ENCODE measurements at places on chromosomes 13 and 19.

DNA sequence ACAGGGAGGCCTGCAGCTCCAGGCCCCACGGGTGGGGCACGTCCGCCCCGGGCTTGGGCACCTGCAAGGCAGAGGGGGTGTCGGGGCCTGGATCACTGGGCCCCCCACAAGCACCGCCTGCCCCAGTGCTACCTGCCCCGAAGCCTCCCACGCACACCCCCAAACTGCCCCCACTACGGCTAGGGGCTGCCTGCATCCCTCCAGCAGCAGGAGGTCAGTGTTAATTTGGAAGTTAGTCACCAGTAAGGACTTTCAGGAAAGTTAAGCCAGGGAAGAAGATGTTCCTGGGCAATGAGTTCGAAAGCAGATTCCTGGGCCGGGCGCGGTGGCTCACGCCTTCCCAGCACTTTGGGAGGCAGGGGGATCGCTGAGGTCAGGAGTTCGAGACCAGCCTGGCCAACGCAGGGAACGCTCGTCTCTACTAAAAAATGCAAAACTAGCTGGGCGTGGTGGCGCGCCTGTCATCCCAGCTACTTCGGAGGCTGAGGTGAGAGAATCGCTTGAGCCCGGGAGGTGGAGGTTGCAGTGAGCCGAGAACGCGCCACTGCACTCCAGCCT lies 5.5 kb downstream of the PEAK3 start:
- no peak for DNase-seq

GRCh38 chr13:37617173-37617572 lies 18.6 kb upstream of the POSTN start:
- no peak for DNase-seq

GRCh38 chr13:38582133-38582532 lies 104.7 kb upstream of the FREM2 start:
- DNase-seq, result no peak

GRCh38 chr19:12884926-12885748 lies 1.9 kb downstream of the KLF1 start:
- peak; percentile 95 for DNase-seq

DNA sequence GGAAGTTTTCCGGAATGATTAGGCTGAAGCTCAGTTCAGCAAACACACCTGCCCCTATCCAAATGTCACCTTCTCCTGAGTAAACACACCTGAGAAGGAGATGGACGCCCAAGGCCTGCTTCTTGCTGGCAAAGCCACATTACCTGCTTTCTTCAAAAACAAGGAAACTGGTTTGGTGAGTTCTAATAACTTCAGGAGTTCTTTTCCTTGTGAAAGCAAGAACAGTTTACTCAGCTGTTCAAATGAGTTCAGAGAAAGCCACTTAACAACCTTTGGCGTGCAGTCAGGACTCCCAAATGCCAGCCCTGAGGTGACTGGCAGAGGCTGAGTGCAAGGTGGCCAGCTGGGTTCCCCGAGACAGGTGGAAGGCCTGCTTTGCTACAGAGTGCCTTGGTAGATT lies 160.5 kb downstream of the STK24 start:
- no peak for DNase-seq

- DNase-seq, result no peak
Observed at GRCh38 chr19:11737964-11738745, 591 bp downstream of the ZNF823 start.

DNA sequence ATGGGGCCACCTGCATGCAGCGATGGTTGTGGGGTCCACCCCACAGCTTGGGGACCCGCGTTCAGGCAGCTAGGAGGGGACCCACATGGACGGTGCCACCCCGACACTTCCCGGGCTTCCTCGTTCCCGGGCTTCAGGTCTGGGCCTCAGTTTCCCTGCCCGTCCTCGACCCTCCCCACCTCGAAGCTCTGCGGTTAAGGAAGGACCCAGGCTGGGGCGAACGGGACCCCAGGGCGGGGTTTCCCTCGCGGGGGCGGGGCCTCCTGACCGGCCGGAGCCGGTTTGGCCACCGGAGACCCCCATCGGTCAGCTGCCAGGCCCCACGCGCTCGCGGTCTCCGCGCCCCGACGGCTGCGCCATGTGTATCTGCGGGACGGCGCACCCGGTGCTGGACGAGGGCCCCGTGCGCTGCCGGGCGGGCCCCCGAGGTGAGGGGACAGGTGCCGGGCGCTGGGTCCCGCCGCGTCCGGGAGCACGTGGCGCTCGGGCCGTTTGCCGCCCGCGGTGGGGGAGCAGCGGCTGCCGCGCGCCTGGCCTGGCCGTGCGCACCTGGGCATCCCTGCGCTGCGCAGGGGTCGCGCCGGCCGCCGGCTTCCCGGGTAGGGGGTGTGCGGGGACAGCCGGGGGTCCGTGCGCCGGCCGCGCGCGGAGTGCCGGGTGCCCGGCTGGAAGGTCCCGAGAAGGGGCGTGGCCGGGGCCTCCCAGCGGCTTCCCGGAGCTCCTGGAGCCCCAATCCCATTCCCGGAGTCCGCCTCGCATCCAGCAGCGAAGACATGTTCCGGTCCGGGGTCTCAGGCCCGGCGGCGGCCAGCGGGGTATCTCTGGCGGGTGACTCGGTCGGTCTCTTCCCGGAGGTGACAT lies 4.2 kb downstream of the ARHGAP45 start:
- no peak for DNase-seq

DNA sequence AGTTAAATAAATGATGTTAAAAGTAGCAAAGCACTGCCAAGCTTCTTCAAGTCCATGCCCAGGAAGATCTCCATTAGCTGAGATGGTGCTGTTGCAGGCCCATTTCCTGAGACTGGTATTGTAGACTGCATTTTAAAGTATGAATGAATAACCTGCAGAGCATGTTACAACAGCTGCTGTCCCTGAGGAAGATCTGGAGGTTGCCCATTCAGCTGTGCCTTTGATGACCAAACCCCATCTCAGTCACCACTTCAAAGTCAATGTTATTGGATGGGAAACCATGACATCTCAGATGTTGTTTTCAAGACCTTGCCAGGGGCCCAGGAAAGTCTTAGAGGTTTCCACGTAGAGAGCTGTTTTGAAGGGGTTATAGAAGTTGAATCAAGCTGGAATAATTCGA lies 281.3 kb downstream of the MTUS2 start:
- no peak for DNase-seq

GRCh38 chr13:34810996-34811395 lies 131.1 kb upstream of the NBEA start:
- no peak for DNase-seq

DNA sequence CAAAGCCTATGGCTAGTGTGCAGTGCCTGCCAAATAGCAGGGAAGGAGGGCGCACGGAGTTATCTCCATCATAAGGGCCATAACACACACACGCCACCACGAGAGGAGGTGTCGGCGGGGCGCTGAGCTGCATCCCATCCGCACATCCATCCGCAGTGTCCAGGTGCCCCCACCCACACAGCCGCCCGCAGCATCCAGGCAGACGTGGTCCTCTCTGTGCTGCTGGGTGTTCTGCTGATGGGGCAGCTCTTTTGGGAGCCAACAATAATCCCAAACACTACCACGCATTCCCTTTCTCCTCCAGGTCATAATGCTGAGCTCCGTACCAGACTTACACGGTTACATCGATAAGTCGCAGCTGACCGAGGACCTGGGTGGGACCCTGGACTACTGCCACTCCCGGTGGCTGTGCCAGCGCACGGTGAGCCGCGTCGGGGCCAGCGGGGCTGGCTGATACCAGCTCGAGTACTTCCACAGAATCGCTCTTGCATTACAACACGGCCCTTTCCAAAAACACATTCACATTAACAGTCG lies 41.5 kb upstream of the F7 start:
- no peak for DNase-seq

DNA sequence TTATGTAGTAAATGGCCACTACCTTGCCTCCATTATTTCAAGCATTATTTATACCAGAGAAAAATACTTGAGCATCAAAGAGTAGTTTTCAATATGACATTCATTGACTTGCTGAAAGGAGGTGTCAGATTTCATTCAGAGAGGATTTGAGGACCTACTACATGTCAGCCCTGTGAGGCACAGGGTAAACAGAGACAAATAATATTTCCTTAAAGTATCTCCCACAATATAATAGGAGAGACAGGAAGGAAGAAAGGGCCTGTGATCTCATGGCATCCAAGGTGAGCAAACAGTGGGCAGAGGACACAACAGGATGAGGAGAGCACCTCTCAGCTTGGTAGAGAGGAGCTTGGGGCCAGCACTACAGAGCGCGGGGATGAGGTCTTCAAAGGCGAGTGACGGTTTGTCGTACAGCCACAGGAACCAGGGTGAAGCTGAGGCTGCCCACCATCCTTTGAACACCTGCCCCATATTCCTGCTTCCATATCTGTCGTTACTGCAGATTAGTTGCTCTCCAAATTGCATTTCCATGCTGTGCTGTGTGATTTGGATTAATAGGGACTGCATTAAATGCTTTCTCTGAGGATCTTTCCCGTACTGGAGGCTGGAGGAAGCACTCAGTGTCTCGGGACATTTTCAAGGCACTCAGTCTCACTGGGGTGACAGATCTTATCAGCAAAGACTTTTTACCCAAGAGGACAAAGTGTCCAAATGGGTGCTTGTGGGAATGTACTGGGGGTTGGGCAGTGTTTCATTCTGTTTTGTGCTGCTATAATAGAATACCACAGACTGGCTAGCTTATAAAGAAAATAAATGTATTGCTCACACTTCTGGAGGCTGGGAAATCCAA lies 59.2 kb downstream of the GJA3 start:
- DNase-seq, result no peak
